ENCODE measurements at places on chromosomes 13 and 19.

DNA sequence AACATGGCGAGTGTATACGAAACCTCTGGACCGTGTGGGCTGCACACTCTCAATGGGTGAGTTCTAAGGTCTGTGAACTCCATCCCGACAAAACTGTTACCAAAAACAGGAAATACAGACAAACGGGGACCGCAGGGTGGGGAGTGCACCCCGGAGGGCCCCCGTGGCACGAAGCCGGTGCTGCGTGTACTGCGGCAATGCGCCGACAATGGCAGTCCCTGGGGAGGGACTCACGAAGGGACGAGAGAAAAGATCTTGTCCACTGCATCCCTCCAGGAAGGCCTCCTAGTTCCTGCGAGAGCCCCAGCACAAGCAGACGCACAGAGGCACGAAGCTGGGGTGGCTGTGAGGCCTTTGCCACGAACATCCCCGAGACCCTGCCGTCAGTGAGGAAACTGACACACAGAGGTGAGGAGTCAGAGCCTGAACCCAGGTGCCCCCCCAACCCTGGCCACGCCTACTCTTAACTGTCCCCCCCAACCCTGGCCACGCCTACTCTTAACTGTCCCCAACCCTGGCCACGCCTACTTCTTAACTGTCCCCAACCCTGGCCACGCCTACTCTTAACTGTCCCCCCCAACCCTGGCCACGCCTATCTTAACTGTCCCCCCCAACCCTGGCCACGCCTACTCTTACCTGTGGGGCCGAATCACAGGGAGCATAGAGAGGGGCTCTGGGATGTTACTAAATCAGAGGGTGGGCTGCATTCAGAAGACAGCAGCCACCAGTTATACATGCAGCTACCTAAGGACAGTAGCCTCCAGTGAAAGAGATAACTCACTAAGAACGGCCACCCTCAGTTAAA is 4.2 kb downstream of the MED16 start:
- DNase-seq = no peak

DNA sequence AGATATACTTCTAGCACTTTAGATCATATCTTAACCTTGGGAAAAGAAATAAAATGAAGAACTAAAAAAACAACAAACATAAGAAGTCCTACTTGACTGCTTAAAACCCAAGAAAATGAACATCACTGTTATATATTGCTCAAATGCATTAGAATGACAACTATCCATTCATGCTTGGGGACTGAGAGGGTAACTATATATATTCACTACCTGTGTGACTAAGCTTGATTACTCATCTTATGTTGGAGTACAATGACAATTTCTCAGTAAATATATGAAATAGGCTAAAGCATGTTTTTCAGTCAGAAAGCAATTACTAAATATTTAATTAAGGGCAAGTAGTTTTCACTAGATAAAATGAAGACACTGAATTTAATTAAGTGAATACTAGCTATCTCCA is 40.1 kb downstream of the ZC3H13 start:
- no peak for DNase-seq

DNA sequence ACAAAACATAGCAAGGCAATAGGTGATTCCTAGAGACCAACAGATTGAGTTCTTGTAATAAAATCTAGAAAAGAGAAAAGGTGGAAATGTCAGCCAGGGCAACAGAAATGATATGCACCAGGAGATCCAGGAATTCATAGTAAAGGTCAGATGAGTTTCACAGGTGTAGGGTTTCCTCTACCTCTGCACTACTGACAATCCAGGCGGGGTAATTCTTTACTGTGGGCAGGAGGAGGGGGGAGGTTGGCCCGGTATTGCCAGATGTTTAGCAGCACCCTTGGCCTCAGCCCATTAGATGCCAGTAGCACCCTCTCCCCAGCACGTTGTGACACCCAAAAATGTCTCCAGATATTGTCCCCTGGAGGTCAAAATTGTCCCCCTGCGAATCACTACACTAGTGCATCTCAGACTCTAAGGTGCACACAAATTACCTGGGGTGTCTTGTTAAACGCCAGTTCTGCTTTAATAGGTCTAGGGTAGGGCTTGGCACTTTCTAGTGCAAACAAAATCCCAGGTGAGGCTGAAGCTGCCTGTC is 3.5 kb upstream of the UBAC2 start:
- DNase-seq = no peak

- DNase-seq = no peak
Observed at GRCh38 chr13:100495455-100495854, 93.1 kb downstream of the GGACT start.

- DNase-seq = no peak
Observed at GRCh38 chr19:42634409-42635232, 39.9 kb upstream of the CEACAM8 start.

DNA sequence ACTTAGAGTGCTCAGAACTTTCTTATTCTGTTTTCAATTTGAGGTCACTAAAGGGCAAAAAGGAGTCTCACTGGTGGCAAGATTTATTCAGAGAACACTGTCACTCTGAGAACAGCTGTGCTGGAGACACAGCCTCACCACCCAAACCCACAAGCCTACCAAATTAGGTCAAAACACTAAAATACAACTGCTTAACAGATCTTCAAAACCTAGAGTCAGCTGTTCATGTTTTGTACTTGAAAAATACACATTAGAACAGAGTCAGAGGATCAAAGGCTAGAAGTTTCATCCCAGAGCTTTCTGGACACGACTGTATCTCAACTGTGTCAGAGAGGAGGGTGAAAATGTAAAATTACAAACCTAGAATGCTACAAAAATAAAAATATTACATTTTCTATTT is 89.3 kb downstream of the MIPEP start:
- no peak for DNase-seq

DNA sequence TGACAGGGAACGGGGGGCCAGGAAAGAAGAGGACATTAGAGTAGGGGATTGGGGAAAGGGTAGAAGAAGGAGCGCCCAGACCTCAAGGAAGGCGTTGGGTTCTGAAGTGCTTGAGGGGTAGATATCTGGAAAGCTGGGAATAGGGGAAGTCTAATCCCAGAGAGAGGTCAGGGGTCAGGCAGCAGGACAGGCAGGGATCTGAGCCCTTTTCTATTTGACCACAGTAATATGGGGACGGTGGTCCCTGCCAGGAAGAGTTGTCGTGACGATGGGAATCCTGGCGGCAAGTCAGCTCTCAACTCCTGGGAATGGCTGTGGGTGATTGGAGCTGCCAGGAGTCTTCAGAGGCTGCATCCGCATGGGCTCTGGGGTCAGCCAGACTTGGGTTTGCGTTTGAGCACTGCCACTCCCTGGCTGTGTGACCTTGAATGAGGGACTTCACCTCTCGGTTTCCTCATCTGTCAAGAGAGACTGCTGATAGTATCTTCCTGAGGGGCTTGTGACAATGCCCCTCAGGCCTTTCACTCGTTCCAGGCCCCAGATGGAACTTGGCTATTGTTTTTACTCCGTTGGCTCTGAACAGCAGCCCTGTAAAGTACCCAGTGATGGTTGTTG is 1.3 kb downstream of the AP2A1 start:
- DNase-seq = no peak

DNA sequence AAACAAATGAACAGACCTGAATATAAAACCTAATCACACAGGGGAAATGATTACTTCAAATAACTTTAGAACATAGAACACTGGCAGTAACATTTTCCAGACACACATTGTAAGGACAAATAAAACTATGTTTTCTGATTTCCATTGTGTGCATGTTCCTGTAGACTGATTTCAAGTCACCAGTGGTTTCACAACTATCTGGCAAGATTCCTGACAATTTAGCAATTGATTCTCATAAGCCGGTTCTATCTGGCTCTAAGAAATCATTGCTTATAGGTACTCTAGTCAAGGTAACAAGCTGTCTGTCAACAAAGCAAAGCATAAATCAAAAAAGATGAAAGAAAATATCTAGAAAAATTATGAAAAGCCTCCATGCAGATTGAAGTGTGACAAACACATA is 19.6 kb upstream of the PCCA start:
- DNase-seq = no peak

GRCh38 chr19:35130761-35131720 is 3.8 kb downstream of the LGI4 start:
- no peak for DNase-seq

DNA sequence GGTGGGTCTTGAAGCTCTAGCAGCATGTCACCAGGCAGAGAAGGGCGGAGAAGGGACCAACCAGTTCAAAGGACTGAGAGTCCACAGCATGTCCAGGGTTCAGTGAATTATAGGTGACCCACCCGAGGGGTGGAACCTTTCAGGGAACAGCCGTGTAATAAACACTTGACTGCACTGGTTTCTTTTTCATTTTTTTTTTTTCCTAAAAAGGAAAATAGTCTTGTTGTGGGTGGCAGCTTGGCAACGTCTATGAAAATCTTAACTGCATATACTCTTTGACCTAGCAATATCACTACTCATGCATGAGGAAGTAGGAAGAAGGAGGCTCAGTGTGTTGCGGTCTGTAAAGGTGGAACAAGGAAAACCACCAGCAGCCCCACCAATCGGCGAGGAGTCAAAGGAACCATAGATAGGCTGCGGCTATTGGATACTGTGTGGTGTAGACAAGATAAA is 13.0 kb upstream of the MYH14 start:
- DNase-seq = no peak

GRCh38 chr13:55887561-55887960 is 1253.2 kb upstream of the PRR20A start:
- no peak for DNase-seq

GRCh38 chr13:100075700-100076587 is 12.9 kb upstream of the PCCA start:
- no peak for DNase-seq

DNA sequence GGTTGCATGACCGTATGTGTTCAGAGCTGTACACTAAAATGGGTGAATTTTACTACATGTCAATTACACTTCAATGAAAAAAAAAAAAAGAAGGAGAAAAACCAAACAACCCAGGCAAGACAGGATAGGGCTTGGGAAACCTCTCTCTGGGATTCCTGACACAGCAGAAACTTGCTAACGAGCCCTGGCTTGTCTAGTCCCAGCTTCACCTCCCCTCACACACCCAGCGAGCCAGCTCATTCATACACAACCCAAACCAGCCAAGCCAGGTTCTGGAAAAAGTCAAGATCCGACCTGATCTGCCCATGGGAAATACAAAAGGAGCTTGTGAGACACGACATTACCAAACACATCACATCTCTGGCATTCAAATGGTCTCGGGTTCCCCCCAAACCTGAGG is 3.7 kb upstream of the TECR start:
- no peak for DNase-seq

GRCh38 chr19:47600246-47601179 is 8.4 kb upstream of the BICRA start:
- DNase-seq = peak; percentile 92

DNA sequence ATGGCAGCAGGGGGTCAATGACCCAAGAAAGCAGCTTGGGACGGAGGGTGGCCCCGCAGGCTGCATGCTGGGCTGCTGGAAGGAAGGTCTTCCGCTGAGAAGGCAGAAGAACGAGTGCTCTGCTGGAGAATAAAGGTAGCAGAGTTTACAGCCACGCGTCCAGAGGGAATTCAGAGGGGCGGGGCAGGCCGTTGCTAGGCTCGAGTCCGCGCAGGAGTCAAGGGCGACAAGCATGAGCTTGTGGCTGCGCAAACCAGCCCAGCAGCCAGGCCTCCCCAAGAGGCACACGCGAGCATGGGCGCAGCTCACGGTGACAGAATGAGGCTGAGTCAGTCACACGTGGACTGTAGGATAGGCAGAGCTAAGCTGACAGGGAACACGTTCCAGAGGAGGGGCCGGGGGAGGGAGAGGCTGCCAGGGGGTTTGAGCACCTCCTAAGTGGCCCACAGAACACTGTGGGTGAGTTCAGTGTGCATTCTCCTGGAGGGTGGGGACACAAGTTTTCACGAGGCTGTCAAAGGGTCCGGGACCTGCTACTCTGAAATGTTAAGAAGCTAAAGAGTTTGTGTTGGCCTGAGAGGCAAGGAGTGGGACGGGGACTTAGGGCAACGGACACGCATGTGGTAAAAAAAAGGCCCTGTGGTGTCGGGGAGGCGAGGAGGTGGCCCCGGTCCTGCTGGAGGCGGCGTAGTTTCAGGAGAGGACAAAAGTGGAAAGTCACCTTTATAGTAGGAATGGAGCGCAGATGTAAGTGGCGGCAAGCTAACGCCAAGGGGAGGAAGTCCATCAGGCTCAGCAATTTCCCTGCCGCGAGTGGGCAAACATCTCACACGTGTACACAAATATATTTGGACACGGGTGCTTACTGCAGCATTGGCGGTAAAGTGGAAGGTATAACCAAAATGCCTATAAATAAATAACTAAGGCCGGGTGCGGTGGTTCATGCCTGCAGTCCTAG is 17.7 kb downstream of the RFX2 start:
- no peak for DNase-seq

GRCh38 chr13:36275190-36276002 is 22.2 kb downstream of the CCDC169 start:
- no peak for DNase-seq

- no peak for DNase-seq
Observed at GRCh38 chr13:44271031-44271455, 102.6 kb upstream of the SERP2 start.

All from activated gamma-delta T cell (primary cell).